ENCODE measurements at places on chromosomes 12 and 14.

- no peak for DNase-seq
These were observed 21.2 kb downstream of the GALNT9 start for GRCh38 chr12:132307976-132308852.

DNA sequence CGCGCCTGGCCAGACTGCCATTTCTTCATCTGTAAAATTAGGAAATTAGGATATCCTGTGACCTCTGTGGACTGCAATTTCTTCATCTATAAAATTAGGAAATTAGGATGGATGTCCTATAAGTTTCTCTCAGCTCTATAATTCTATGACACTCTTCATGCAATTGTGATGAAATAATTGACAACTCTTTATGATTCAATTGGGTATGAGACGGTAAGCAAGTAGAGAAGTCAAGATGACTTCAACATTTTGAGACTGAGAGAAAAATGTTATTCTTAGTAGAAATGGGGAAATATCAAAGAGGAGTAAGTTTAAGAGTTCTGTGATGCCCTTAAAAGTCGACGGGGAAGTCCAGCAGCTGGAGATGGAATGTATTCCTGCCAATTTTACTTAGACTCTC lies 12.0 kb downstream of the KIAA0586 start:
- no peak for DNase-seq

DNA sequence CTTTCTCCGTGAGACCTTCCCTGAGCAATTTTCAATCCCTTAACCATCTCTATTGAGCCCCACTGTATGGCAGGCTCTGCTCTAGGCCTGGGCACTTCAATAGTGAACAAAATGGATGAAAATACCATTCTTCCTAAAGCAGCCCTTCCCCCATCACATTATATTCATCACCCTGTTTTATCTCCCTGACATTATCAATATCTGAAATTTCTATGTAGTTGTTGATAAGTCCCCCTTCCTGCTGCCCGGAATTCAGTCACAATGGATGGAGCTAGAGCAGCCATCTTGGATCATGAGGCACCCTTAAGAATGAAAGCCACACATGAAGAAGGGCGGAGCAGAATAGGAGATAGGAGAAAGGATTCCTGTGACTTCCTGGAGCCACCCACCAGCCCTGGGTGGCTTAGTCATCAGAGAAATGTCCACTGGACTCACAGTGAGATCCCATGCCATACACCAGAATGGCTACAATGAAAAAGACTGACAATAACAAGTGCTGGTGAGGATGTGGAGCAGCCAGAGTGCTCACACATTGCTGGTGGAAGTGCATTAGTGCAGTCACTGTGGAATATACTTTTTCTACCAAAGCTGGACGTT lies 33.9 kb downstream of the SCARB1 start:
- no peak for DNase-seq

DNA sequence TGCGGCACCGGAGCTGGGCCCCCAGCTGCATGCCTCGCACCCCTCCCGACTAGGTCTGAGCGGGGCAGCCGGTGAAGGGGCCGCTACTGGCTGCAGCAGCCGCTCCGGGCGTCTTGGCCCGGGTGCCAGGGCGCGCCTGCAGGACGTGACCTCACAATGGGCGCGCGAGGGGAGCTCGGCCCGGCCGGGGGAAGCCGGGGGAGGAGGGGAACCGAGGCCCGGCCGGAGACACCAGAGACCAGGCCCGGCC lies 353 bp downstream of the BAG5 start:
- DNase-seq, result no peak

DNA sequence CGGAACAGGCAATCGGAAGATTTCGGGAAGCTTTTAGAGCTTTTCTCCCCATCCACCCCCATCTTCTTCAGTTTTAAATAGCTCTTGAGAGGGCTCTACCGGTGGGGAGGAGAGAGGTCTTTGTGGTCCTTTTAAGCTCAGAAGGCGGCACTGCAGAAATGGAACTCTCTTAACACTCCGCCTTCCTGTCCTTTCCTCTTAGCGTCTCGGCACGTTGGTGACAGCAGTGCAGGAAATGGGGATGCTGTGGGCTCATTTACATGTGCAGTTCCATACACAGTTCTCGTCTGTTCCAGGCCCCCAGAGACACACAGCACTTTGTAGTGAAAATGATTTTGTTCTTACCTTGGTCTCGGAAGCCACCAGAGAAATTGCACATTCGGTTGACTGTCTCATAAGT lies 50.4 kb upstream of the RIN3 start:
- DNase-seq, result no peak

DNA sequence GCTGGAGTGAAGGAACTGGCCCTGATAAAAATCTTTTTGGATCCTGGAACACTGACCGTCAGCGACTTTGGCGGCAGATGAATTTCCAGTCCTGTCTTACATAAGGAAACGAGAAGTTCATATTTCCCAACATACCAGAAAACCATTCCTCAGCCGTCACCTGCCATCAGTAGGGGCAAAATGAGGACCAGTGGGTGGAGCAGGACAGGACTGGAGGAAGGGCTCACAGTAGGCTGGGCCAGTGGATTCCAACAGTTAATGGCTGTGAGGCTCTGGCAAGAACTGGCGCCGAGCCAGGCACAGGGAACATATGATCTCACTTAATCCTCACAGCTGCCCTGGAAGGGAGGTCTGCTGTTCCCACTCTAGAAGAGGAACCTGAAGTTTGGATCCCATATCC lies 67.2 kb upstream of the FAM181A start:
- no peak for DNase-seq

DNA sequence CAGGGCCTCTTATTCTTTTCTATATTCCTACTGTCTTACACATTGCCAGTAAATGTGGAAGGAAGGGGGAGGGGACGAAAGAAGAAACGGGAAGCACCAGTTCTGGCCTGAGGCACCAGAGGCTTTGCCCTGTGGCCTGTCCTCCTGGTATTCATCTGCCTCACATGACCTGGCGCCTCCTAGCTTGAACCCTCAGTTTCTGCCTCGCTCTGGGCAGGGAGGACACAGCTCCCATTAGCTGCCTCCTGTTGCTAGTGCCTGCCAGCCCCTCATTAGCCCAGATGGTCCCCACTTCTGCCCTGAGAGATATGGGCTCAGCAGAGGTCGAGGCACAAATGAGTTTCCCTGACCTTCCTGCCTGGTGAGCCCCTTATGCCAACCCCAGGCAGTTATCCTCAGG lies 3.0 kb upstream of the PLEKHG6 start:
- DNase-seq, result no peak

DNA sequence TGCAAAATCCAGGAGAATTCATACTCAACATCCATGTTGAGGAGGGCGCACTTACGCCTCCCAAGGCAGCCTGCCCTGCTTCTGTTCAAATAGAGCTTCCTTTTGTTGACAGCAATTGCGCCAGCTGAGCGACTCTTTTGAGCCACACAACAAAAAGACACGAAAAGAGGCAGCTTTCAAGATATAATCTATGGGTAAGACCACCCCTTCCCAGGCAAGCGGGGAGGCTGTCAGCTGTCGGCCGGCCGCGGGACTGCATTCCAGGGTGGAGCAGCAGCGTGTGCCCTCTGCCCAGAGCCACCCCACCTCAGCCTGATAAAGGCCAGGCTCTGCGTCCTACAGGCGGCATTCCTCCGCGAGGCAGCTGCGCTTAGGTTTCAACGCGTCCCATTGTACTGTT lies 15.8 kb upstream of the STAB2 start:
- no peak for DNase-seq

- DNase-seq, result peak; percentile 64
These were observed 122.1 kb downstream of the PRKD1 start for GRCh38 chr14:29805415-29806123.

DNA sequence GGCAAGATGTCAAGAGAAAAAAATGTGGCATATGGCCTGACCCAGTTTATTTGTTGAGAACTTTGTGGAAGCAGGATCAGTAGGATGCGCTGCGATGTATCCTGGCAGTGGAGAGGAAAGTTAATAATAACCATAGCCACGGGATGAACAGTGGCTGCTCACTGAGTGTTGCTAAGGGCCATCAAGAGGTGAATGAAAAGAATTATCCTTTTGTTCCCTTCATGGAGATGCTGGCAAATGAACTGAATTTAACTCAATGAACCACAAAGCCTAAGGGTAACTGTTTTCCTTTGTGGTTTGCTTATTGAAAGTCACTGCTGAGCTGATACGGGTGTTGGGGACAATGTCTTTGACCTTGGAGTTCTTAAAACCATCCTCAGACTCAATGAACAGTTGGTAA lies 476.5 kb downstream of the APAF1 start:
- DNase-seq, result no peak

DNA sequence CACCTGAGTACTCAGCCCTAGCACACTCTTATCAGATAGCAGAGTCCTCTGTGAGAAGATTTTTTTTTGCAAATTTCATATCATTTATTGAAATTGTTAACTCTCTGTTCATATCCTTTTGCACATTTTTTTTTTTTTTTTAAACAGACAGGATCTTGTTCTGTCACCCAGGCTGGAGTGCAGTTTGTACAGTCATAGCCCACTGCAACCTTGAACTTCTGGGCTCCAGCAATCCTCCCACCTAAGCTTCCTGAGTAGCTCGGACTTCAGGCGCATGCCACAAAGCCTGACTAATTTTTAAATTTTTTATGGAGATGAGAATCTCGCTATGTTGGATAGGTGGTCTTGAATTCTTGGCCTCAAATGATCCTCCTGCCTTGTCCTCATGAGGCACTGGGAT lies 4.3 kb downstream of the PARP2 start:
- no peak for DNase-seq

DNA sequence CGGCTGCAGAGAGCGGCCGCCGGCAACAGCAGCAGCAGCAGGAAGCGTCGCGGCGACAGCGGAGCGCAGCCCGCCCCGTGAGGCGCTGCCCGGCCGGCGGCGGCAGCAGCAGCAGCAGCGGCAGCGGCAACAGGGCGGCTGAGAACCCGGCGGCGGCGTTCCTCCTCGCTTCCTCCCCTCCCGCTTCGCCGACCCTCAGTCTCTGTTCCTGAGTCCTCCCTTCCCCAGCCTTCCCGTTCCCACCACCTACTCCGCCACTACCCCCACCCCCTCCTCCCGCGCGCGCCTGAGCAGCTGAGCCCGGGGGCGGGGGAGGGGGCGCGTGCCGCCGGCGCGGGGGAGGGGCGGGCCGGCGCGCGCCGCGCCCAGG lies 310 bp downstream of the BICDL1 start:
- no peak for DNase-seq

DNA sequence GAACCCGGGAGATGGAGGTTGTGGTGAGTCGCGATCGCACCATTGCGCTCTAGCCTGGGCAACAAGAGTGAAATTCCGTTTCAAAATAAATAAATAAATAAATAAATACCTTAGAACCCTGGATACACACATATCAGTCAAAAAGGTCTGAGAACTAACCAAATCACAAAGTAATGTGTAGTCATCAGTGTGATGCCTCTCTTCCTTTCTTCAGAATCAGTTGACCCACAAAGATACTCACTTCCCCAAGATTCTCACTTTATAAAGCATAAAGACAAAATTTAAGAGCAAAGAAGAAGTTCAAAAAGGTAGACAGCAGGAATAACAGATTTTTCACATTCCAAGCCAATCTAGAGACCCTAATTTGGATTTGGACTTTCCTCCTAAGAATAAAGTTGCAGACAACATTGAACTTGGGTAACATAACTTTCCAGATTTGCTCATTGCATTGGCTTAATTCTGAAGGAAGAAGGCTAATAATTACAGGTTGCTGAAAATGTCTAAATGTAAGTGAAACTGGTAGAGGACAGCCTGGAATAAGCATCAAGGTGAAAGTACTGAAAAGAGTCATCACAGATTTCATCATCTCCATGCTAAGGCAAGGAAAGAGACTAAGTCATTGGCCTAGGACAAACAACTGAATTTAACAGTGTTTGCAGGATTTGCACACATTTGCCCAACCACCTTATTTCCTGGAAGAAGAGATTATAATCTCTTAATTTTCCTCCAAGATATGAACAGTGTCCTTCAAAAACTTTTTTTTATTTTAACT lies 17.4 kb downstream of the TMED10 start:
- no peak for DNase-seq

GRCh38 chr12:59472273-59472672 lies 123.6 kb upstream of the SLC16A7 start:
- DNase-seq, result no peak

Measured in left lobe of liver (tissue), 2 donors.